ENCODE measurements at places on chromosomes 3 and 15.

GRCh38 chr3:120198305-120198878 lies 86.6 kb downstream of the GPR156 start:
- no peak for DNase-seq

GRCh38 chr3:35394905-35395304 lies 244.4 kb upstream of the ARPP21 start:
- no peak for DNase-seq

- DNase-seq = no peak
These were observed 664.2 kb downstream of the NLGN1 start for GRCh38 chr3:174061731-174062130.

DNA sequence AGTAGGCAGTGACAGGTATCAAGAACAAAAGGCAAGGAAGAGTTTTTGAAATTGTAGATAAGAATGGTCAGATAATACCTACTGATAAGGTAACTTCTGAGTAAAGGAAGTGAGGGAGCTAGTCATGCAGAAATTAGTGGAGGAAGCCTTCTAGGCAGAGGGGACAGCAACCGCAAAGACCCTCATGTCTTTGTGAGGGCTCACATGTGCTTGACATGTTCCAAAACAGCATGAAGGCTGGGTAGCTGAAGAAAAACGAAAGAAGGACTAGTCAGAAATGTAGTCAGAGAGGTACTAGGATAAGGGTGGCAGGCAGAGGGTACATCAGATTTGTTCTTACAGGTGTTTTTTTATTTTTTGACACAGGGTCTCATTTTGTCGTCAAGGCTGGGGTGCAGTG lies 5.3 kb downstream of the SIN3A start:
- no peak for DNase-seq

GRCh38 chr15:69823223-69823907 lies 274.4 kb downstream of the TLE3 start:
- DNase-seq = no peak

DNA sequence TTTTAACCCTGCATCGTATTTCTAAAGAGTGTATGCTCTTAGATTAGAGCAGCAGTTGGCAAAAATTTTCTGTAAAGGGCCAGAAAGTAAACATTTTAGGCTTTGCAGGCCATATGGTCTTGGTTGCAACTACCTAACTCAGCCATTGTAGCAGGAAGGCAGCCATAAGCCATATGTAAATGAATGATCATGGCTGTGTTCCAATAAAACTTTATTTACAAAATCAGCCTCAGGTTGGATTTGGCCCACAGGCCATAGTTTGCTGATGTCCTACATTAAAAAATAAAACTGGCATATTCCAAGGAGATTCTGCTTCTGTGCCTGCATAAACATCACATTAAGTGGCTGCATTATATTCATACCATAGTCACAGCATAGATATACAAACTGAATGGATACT lies 134.9 kb downstream of the STT3B start:
- DNase-seq = no peak

DNA sequence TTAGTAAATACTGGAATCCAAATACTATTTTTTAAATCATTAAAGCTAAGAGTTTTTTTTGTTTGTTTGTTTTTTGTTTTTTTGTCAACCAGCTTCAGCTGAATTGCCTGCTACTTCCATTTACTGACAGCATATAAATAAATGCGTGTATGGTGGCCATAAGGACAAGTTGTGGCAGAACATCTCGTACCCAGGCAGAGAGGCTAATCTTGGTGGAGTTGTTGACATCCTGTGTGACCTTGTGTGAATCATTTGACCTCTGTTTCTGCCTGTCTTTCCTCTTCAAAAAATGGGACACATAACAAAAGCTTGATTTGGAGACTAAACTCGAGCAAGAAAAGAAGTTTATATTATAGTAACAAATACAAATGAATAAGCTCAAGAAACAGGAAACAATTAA lies 734.2 kb downstream of the MCTP2 start:
- no peak for DNase-seq

DNA sequence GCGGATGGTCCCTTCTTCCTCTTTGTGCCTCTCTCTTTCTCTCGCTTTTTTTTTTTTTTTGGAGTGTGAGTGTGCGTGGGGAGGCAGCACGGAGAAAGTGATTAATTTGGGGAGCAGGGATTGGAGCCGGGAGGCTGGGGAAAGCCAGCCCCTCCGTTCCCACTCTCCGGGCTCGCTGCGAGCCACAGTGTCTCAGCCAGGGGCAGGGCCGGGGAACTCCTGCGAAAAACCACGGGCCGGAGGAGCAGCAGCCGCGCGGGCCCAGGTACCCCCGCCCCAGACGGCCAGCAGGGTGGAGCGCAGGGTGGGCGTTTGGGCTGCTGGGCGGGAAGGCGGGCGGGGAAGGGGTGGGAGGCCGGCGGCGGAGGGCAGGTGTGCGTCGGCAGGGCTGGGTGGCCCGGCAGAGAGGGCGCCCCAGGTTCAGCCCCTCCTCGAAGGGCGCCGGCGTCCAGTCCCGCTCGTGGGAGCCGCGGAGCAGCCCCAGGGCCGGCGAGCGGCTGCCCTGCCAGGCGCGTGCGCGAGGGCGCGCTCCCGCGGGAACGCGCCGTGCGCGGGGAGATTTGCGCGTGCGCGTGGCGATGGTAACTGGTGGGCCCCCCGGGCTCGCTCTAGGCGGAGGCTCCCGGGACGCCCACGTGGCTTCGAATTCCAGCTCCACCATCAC lies 1.4 kb downstream of the CHL1 start:
- DNase-seq = peak; percentile 23
